ENCODE measurements at places on chromosomes 12 and 14.

GRCh38 chr14:34214961-34215360 is 247.1 kb downstream of the SPTSSA start:
- no peak for DNase-seq

DNA sequence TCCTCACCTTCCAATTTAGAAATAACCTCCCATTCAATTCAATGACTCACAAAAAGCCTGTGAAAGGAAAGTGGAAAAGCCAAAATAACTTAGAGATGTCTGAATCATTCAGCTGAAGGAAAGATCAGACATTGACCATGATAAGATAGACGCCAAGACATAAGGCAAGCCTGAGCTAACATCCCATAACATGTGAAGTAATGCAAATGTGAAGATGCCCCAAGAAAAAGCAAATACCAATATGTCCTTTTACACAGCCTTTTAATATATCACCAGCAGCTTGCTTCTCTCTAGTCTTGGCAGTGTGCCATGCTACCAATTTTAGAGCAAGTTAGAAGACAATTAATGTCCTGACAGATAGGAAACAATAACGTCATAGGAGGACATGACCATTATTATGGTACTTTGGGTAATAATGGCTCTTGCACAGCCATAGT is 2.4 kb upstream of the NUMB start:
- no peak for DNase-seq

DNA sequence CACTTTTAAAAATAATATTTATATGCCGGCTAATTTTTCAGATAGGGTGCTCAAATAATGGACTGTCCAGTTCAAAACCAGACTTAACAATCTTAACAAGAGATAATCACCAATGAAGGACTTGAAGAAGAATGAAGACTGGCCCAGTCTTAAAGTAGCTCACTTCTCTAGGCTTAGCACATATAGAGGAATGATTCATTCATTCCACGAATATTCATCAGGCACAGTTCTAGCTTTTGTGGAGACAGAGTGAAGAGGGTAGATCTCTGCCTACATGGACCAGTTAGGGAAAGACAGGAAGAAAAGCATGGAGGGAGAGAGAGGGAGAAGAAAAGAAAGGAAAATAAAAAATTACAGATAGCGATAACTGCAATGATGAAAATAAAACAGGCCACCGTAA is 42.8 kb upstream of the METAP2 start:
- no peak for DNase-seq

- DNase-seq, result peak; percentile 37
These were observed 718 bp downstream of the CCDC92 start for GRCh38 chr12:123971770-123972456.
